ENCODE measurements at places on chromosomes 11 and 22.

DNA sequence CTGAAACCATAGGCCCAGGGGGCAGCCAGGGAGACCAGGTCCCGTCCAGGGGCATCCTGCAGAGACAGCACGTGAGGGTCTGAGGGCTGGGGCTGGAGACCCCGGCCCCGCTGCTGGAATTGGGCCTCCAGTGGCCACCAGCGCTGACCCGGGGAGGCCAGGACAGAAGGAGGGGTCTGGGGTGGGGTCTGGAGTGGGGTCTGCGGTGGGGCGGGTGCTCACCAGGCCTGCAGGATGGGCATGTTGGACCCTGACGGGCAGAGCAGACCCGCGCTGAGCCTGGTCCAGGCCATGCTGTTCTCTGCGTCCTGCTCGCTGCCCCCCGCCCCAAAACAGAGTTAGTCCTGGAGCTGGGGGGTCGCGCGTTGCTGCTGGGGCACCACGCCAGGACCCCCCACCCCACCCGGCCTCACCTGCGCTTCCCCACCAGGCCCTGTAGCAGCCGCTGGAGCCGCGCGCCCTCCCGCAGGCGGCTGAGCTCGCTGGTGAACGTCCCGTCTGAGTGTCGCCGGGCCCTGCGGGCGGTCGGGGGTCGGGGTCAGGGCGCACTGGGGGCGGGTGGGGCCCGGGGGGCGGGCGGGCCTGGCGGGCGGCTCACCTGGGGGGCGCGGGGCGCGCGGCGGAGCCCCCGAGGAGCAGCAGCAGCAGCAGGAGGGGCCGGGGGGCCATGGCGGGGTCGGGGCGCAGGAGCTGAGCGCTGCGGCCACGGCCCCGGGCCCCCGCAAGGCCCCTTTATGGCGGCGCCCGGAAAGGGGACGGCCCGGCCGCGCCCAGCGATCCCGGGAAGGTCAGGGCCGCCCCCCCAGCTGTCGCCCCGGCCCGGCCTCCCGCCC, at the start of gene SCT:
TSS of gene SCT (minus strand) at position 707 of the 833 bp plus-strand sequence. CDS start at position 669, 38 bp downstream.
- no peak for DNase-seq

DNA sequence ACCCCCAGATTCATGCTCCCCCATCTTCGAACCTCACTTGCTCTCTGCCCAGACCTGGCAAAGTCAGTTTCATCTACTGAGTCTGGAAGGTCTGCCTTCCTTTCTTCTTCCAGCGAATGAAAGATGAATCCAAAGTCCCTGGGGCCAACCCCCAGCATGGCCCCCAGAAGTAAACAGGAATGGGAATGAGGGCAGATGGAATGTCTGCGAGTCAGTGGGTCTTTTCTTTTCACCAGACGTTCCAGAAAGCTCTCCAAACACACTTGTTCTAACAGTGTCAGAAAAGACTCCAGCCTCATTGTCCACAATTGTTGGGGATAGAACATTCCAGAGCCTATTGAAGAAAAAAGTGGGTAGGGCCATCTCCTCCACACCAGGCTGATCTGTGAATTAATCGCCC, 28.6 kb downstream of the RIBC2 start:
- DNase-seq, result no peak

- no peak for DNase-seq
Measured at GRCh38 chr11:9214765-9215164, 50.4 kb downstream of the DENND5A start.

GRCh38 chr22:25143156-25144076, 56.2 kb upstream of the CRYBB3 start:
- DNase-seq, result no peak

DNA sequence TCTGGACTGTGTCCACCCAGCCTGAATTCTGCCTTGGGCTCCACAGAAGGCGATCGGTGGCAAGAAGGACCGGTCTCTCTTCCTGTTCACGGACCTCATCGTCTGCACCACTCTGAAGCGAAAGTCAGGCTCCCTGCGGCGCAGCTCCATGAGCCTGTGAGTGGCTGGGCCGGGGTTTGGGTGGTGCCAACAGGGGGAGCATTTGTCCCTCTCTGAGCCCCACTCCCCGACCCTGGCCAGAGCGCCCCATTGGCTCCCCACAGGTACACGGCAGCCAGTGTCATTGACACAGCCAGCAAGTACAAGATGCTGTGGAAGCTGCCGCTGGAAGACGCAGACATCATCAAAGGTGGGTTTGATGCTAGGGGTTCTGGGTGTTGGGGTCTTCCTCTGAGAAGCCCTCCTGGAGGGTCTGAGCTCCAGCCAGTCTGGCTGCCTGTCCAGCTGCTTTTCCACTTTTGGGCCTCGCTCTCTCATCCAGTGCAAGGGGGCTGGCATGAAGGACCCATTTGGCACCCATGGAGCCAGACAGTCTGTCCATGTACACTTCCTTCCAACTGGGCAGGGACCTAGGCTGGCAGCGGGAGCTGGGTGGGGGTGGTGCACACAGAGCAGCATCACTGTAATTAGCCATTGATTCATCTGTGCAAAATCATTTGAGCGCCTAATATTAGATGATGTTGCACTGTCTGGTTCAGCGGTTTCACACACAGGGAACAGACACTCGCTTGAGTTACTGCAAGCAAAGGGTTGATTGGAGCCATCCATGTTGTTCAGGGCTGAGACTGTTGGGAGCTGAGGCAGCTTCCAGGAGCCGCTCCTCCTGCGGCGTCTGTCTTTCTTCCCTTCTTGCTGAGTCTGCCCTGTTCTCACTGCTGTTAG, 19.0 kb upstream of the RELT start:
- DNase-seq, result no peak

DNA sequence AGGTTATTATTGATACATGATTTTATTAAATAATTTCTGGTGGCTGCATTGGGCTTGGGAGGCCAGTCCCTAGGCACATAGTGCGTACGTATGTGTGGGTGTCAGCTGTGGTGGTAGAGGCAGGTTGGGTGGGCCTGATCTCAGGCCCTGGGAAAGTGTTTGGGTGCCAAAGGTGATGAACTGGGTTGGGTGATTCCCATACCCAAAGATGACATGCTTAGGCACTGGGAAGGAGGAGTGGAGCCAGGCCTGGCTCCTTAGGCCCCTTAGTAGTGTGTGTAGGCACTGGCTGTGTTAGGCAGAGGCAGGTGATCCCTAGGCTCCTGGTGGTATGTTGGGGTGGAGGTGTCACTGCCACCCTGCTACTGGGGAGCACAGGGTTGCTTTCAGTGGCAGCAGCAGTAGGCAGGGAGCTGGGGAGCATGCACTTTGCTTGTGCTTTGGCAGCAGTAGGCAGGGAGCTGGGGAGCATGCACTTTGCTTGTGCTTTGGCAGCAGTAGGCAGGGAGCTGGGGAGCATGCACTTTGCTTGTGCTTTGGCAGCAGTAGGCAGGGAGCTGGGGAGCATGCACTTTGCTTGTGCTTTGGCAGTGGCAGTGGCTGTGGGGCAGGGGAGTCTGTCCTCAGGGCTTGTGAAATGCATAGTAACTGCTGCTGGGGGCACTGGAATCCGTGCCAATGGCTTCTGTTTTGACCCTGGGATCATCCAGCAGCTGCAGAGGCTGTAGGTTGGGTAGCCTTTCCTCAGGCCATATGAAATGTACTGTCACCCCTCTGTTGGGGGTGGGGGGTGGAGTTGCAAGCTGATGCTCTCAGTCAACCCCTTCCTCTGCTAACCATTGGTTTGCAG, 84.4 kb downstream of the RRM1 start:
- no peak for DNase-seq

DNA sequence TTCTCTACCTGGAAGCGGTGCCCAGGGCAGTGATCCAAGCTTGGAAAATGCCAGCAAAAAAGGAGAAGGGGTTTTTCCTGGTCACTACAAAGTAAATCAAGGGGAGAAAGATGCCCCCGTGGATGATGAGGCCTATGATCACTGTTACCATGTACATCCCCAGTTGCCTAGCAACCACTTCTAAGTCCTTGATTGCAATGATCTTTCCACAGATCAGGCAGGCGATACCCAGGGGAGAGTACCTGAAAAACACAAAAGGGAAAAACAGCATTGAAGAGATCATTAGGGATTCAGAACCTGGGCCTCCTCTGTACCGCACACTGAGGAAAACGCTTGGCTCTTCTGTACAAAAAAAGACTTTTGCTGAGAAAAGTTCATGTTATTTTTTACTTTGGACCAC, 127.1 kb downstream of the SLC1A2 start:
- no peak for DNase-seq

GRCh38 chr11:128940603-128941002, 2.1 kb downstream of the TP53AIP1 start:
- DNase-seq, result no peak

DNA sequence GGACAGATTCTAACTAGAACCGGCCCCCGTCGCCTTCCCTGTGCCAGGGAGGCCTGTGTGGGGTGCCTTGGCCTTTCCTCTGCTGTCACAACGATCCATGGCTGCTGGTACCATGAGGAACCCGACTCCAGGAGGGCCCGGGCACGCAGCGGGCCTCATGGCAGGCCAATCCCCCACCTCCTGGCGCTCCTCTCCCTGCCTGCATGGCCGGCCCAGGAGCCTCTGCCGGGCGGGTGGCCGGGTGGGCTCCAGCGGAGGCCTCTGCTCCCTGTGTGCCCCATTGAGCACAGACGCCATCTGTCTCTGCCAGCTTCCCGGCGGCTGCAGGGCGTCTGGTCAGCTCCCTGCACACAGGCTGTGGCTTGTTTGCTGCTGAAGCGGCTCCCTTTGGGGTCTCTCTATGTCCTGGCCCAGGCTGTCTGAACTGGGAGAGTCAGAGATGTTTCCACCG, 86.5 kb downstream of the MYEOV start:
- no peak for DNase-seq

DNA sequence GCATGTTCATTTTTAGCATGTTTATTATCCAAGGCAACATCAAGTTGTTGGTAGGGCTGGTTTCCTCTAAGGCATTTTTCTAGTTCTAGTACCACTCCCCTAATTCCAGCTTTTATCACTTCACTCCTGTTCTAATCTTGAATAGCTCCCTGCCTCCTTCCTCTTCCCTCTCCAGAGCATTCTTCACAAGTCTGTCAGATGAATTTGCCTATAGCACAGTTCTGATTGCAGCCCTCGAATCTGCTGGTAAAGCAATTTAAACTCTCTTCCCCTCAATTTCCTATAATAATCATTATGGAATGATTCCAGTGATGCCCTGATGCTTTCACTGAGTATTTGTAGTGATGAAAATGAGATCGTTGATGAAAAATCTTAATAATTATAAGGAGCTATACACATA, 43.3 kb downstream of the CLMP start:
- no peak for DNase-seq

- DNase-seq, result no peak
Measured at GRCh38 chr22:48335442-48336139, 1492.1 kb downstream of the BRD1 start.

DNA sequence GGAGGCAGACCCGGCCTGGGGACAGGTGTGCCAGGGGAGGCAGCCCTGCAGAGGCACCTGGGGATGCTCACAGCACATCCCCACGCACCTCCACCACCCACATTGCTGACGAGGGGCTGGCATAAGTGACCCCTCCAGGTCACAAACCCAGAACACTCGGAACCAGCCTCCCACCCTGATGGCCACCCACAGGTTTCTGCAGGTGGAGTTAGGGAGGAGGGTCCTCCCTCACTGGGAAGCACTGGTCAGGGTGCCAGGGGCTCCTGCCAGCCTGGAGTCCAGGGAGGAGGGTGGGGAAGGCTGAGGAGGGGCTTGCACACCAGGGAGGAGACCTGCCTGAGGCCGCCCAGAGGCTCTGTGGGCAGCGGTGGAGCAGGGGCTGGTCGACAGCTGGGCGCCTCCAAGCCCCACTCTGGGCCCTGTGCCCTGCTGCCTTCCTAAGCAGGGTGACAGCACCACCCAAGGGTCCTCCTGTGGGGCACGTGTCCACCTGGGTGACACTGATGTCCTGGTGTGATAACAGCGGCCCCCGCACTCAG, 51.0 kb upstream of the CARS1 start:
- no peak for DNase-seq

DNA sequence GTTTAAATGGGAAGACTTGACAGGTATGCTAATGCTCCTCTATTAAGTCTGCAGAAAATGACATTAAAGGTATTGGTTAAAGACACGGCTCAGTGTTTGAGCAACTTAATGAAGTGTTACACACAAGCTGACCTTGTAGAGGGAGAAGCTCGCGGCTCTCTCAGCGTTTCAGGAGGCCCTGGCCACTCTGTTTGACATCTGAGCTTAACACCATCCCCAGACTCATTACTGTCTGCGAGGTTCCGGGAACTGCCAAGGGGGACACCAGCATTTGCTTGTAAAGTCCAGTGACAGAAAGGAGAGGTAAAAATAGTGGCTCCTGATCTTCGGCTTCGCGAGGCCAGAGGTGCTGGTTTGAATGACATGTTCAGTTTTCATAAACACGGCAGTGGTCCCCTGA, 540.7 kb upstream of the CADM1 start:
- no peak for DNase-seq

- DNase-seq, result no peak
Measured at GRCh38 chr11:86765203-86765602, 35.1 kb upstream of the PRSS23 start.

GRCh38 chr11:35200811-35201341, 61.9 kb downstream of the CD44 start:
- no peak for DNase-seq

DNA sequence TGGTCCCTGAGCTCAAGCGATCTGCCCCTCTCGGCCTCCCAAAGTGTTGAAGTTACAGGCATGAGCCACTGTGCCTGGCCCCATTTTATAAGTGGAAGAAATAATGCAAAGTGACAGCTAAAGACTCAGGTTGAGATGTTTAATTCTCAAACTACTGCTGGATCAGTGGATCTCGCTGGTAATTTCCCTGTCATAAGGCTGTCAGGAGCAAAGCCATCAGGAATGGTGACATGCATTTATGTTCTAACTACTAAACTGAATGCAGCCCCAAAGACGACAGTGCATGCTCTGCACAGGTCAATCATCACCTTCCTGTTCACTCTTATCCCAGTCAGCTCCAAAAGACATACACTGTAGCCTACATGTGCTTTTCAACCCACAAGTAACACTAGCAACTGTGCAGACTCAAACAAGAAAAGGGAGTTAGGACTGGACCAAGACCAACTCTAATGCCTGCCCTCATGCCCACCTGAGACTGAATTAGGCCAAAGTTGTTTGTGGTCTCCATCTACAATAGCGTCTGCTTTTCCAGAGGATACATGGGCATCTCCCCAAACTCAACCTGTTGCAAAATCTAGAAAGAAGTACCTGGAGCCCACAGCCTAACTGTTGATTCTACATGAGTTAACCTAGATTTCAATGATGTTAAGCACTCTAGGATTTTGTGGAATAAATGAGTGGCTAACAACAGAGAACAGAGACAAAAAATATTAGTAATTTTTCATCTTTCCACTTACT, 14.8 kb downstream of the TMEM216 start:
- DNase-seq, result no peak

Data from hindlimb muscle (tissue), 1 donor.